ENCODE measurements at places on chromosomes 7 and 10. TPM values are rescaled to one million over a fixed set of nuclear protein-coding genes. Genes with fewer than 3 reads are reported as not detected.

GRCh38 chr7:11591943-11592342 lies 240.1 kb downstream of the THSD7A start:
- H3K36me3 ChIP-seq = no peaks in the 10 kb centered on the region
- no peak overlapping the region for H3K27ac ChIP-seq
- DNase-seq = no peak
- no peaks in the 10 kb centered on the region for H3K27me3 ChIP-seq
- no peaks in the 10 kb centered on the region for H3K4me1 ChIP-seq
- H3K4me3 ChIP-seq = no peak overlapping the region

DNA sequence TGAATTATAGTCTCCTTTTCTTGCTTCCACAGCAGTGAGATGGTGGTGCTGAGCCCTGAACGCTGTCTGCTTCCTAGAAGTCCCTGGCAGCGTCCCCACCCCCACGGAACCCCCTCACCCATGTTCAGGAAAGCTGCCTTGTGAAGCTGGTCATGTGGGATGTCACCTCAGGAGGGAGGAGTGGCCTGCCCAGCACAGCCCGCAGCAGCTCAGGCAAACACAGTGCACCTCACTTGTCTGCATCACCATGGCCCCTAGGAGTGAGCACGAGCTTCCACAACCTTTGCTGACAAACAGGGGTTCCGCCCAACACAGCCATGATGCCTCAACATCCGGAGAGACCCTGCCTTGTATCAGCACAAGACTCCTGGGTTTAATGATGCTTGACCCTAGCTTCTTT lies 508.9 kb downstream of the RPS24 start:
- H3K4me1 ChIP-seq = peaks cover 15% of the 10 kb centered on the region
- peaks cover 9% of the 10 kb centered on the region for H3K27me3 ChIP-seq

GRCh38 chr10:95730233-95730632 lies 25.7 kb upstream of the ENTPD1 start:
- H3K36me3 ChIP-seq = peaks cover 3% of the 10 kb centered on the region
- no peak for DNase-seq
- H3K27me3 ChIP-seq = peaks cover 7% of the 10 kb centered on the region
- H3K4me1 ChIP-seq = no peaks in the 10 kb centered on the region
- H3K27ac ChIP-seq = no peak overlapping the region

- no peak overlapping the region for H3K27ac ChIP-seq
- peaks cover 7% of the 10 kb centered on the region for H3K27me3 ChIP-seq
- peaks cover 45% of the 10 kb centered on the region for H3K4me1 ChIP-seq
- no peak for DNase-seq
- no peak overlapping the region for H3K4me3 ChIP-seq
Measured at GRCh38 chr7:117005449-117005848, 52.1 kb downstream of the ST7 start.

- H3K27ac ChIP-seq = no peak overlapping the region
- no peaks in the 10 kb centered on the region for H3K36me3 ChIP-seq
- no peaks in the 10 kb centered on the region for H3K4me1 ChIP-seq
Measured at GRCh38 chr7:117639966-117640365, 160.1 kb downstream of the CFTR start.

DNA sequence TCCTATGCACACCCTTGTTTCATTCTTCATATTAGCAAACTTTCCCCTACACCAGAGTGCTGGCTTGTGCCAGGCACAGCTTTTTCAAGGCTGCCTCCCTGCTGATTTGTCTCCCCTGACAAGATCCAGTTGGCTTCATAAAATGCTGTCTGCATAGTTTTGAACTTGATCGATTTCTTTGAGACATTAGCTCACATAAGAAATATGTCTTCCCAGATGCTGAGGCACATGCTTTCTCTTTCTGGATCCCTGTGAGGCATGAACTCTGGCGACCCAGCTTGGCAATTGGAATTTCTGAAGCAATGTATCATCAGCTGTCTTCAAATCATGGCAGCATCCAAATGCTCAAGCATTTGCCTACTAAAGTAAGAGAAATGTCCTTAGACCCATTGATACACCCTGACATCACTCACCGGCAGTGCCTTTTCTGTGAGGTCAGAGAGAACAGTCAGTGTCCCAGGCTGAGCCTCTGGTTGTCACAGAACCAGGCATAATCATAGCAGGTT lies 616.4 kb upstream of the GHITM start:
- H3K4me3 ChIP-seq = no peak overlapping the region
- no peaks in the 10 kb centered on the region for H3K27me3 ChIP-seq
- no peak overlapping the region for H3K27ac ChIP-seq
- no peak for DNase-seq

DNA sequence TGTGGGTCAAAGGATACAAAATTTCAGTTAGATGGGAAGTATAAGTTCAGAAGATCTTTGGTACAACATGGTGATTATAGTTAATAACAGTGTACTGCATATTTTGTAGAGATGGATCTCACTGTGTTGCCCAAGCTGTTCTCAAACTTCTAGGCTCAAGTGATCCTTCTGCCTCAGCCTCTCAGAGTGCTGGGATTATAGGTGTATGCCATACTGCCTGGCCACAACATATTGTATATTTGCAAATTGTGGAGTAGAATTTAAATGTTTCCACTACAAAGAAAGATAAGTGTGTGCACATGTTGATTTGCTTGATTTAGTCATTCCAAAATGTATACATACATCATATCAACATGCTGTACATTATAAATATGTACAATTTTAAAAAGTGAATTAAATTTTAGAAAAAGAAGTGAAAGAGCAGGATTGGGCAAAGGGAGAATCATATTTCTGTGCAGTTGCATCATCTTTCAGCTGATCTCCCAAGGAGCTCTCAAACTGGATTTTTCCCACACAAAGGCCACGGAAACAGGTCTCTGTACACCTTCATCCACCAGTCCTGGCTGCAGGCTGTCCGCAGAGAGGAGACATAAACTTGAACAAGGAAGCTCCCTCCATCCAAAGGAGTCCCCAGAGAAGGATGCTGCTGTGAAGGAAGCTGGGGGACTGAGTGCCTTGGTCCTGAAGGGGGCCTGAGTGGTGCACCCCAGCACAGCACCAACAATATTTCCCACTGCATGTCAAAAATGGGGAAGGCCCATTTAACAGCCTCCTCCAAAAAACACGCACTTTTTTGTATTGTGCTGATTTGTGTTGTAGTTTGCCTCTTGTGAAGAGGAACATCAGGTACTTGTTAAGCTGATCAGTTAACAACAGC lies 217.1 kb upstream of the GHITM start:
- H3K4me3 ChIP-seq = no peak overlapping the region
- DNase-seq = no peak
- H3K27ac ChIP-seq = no peak overlapping the region
- H3K4me1 ChIP-seq = peaks cover 3% of the 10 kb centered on the region

DNA sequence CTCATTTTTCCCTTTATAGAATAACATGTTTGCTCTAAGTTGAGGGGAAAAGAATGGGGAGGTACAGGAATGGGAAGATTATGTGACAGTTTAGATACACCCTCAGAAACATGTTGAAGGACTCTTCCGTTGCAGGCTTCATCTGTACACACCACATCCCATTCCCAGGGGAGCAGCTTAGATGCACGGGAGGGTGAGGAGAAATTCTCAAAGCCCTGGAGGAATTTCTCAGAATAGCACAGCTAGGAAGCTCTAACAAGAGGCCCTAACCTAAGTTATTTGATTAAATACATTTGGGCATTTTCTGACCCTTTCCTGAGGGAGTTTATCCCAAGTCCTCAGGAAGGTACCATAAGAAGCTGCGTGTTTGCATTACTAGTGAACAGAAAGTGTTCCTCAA lies 660.2 kb upstream of the IGFBP3 start:
- H3K27ac ChIP-seq = no peak overlapping the region
- no peaks in the 10 kb centered on the region for H3K27me3 ChIP-seq
- H3K4me1 ChIP-seq = no peaks in the 10 kb centered on the region

- H3K4me3 ChIP-seq = no peak overlapping the region
- no peak for DNase-seq
- no peak overlapping the region for H3K27ac ChIP-seq
Measured at GRCh38 chr7:76108540-76109233, 60.8 kb downstream of the MDH2 start.

DNA sequence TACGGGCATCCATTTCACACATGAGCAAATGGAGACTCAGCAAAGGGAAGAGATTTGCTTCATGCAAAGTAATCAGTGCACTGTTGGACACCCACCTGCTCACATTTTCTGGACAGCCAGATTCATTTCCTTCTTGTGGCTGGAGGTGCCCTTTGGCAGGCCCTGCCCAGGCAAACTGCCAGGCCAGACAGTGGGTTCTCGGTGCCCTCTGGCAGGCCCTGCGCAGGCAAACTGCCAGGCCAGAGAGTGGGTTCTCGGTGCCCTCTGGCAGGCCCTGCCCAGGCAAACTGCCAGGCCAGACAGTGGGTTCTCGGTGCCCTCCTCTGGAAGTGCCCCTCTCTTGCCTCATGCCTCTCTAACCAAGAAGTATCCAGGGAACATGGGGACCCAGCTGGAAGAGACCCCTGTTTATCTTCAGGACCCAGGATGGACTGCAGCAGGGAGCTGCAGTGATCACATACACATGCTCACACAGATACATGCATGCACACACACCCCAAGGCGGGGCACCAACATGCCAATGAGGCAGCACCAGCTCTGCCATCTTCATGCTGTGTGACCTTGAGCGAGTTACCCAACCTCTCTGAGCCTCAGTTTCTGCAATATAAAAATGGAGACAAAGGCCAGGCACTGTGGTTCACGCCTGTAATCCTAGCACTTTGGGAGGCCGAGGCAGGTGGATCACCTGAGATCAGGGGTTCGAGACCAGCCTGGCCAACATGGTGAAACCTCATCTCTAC lies 67.1 kb downstream of the OAT start:
- no peak for DNase-seq
- H3K4me3 ChIP-seq = no peak overlapping the region
- H3K4me1 ChIP-seq = peaks cover 11% of the 10 kb centered on the region
- no peak overlapping the region for H3K27ac ChIP-seq
- H3K36me3 ChIP-seq = no peaks in the 10 kb centered on the region
- H3K27me3 ChIP-seq = peaks cover 1% of the 10 kb centered on the region

DNA sequence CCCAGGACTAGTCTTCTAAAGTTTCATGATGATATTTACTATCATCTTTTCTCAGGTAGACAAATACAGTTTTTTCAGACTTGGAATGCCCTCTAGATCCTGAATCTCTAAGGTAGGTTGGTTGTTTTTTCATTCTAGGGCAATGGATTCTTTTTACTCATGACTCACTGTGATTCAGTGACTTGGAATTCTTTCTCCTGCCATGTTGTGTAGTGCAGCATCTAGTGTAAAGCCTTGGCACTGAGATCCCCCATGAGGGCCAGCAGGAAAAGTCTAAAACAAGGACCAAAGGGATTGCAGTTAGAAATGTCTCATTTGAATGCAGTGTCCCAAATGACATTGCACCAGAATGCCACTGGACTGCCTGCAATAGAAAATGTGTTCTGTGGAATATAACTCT lies 430.4 kb downstream of the NEBL start:
- no peaks in the 10 kb centered on the region for H3K4me1 ChIP-seq
- H3K36me3 ChIP-seq = no peaks in the 10 kb centered on the region
- no peak overlapping the region for H3K4me3 ChIP-seq
- DNase-seq = no peak
- H3K27ac ChIP-seq = no peak overlapping the region

DNA sequence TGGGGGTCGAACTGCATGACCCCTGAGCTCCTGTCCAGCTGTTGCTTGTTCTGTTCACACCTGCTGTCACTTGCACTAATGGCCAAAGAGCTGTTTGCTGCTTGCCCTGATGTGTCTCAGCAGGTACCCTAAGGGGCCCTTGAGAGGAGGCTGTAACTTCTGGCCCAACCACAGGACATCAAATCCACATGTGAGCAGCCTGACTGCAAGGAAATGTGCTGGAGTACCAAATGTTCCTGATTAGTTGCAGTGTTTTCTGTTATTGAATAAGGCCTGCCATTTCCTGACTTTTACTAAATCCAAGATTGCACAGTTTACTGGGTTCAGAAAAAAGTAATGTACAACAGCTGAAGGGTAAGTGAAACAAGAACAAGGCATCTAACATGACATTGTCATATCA lies 91.7 kb upstream of the IL6 start:
- H3K4me3 ChIP-seq = no peak overlapping the region
- DNase-seq = no peak
- no peak overlapping the region for H3K27ac ChIP-seq
- peaks cover 35% of the 10 kb centered on the region for H3K27me3 ChIP-seq
- no peaks in the 10 kb centered on the region for H3K36me3 ChIP-seq
- H3K4me1 ChIP-seq = peaks cover 11% of the 10 kb centered on the region

GHITM gene
- total RNA-seq = 192 TPM

Measured in activated CD4-positive, alpha-beta memory T cell treated with anti-CD3 and anti-CD28 coated beads for 36 hours (primary cell).